GM20000 (cell line): ENCODE measurements at places on chromosomes 1 and 21.

- no peak for DNase-seq
Observed at GRCh38 chr1:45622524-45623394, 1.1 kb downstream of the CCDC17 start.

DNA sequence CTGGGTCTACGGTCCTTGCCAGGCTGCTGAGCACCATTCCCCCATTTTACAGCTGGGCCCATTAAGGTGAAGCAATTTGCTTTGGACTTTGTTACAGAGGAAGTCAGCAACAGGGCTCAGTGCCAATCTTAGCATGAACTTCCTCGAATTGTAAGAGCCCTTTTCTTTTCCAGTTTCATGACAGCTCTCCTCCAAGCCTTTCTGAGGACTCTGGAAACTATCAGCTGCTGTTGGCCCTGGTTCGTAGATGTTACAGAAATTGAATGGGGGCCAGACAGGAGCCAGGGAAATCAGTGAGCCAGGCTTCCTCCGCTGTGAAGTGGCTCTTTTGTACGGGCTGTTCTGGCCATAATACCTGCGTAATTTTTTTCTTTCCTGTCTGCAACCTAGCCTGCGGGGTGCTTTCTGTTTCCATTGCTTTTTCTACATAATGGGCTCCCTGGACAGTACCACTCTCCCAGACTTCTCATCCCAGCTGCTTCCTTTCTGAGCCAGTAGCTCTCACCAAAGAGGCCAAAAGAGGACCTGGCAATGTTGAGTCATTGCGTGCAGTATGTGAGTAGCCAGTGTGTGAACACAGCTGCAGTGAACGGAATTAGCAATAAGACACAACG, 386.3 kb downstream of the DISC1 start:
- DNase-seq = no peak

DNA sequence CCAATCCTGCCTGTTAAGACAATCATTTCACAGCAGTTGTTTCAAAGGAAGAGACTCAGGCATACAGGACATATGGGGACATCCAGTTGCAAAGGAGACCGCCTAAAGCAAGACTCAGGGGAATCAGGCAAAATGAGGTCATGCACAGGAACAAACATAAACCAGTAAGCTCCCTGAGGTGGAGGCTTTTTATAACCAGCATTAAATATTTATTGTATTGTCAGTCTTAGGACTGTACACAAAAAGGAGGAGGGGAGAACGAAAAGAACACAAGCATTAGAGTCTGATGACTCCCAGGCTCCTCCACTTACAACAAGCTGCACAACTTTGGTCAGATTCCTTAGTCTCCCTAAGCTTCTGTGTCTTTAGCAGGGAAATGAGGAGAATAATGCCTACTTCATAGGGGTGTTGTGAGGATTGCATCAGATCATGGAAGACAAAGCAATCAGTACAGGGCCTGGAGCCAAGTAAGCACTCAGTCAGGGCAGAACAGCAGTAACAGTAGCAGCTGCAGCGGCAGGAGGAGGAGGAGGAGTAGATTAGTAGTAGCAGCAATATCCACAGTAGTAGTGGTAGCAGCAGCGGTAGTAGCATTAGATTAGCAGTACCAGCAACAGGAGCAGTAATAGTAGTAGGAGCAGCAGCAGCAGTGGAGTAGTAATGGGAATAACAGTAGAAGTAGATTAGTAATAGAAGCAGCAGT, 54.2 kb upstream of the SPATA6 start:
- no peak for DNase-seq

- DNase-seq = no peak
Observed at GRCh38 chr1:158105352-158106095, 75.2 kb upstream of the CD1D start.

DNA sequence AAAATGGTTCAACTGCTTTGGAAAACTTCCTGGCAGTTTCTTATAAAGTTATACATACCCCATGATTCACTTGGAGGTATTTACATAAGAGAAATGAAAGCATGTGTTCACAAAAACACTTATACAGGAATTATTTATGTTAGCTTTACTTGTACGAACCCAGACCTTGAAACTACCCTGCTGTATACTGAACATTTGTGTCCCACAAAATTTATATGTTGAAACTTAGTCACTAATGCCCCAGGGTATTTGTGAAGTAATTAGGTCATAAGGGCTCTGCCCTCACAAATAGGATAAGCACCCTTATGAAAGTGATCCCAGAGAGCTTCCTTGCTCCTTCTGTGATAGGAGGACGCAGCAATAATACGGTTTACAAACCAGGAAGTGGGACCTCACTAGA, 42.7 kb upstream of the B3GALT2 start:
- DNase-seq = no peak

- no peak for DNase-seq
Observed at GRCh38 chr1:36540056-36540455, 57.3 kb upstream of the CSF3R start.

- DNase-seq = no peak
Observed at GRCh38 chr21:16563116-16563515, 833.3 kb downstream of the USP25 start.

GRCh38 chr1:66452982-66453381, 81.0 kb upstream of the SGIP1 start:
- no peak for DNase-seq

DNA sequence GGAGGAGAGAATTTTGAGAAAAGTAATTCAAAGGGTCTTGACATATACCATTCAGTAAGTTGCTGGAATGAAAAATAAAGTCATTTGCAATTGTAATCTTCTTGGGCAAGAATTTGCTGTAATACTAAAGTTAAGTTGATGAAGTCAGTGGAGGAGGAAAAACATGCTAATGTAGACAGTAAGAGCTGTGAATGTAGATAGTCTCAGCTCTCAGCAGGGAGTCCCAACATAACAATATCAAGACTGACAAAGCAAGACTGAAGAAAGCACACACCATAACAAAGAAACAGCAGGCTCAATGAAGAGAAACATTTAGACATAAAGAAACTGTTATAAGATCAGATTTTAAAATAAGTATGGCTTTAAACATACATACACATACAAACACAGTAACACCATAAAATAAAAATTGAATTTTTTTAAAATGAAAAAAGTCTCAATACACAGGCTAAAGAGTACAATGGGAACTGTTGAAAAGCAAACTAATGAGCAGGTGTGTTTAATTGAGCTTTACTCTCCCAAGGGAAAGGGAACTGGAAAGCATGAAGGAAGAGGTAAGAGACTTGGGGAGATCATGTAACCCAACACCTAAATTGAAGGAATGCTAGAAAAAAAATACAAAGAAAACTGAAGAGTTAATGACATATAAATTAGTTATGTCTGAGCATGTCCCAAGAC, 336.3 kb upstream of the NCAM2 start:
- no peak for DNase-seq

DNA sequence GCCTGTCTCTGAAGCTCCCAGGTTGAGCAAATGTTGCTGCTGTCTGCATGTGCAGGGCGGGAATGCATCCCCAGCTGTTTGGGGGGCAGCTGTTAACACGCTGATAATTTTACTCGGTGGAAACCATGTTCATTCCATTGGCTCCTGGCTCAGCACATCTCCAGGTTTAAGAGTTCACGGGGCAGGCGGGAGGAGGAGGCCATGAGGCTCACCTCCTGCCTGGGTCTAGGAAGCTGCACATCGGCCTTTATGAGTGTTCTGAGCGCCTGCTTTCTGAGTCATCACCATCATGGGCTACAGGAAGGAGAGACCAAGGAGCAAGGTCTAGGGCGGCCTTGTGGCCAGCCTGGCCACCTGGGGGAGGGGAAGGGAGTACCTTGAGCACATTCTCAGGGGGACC, 29.7 kb downstream of the AJAP1 start:
- no peak for DNase-seq

DNA sequence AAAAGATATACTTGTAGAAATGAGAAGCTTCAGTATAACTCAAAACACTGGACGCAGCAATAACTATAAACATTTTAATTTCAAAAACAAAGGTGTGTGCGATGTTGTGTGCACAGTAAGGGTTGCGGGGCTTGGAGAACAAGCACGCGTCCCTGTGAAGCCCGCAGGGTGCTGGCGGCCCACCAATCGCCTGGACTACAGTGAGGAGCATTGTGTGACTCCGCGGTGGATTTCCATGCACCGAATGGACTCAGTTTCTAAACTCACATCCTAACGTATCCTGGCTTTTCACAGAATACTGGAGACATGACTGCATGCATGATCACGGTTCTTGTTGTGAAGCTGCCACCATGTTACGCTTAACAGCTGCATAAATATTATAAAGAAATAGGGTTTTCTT, 33.0 kb downstream of the NTPCR start:
- DNase-seq = no peak

GRCh38 chr1:69707103-69707502, 139.4 kb downstream of the LRRC7 start:
- no peak for DNase-seq

DNA sequence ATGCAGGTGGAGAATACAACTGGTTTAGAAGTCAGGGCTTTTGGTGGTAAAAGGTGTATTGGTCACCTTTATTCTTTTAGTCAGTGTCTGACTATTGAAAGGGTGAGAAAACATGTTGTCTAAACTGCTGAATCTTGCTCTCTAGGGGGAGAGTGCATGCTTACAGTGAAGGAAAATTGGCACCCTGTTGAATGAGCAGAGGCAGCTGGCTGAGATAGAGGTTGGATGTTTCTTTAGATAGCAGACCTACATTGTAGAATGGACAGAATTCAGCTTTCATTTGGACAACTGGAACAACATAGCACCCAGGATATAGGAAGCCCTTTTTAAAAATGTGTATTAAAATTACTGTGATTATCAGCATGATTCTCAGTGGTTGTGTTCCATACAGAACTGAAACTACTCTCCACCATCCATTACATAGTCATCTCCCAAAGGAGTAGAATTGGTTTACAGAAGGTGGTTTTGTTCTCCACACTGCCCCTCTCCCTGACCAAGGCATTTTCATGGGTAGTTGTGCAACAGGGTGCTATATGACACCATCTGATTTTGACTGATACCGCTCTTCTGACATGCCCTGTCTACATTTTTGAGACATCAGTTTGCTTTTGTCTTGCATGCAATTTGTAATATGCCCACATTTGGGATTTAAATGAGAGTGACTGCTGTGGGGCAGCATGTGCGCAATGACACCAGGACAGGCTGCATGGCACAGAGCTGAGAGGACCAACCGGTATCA, 16.2 kb downstream of the RHOU start:
- DNase-seq = no peak

GRCh38 chr1:226761322-226761721, 22.2 kb upstream of the ITPKB start:
- DNase-seq = no peak

GRCh38 chr21:44867999-44868700, 5.3 kb downstream of the PTTG1IP start:
- DNase-seq = no peak

DNA sequence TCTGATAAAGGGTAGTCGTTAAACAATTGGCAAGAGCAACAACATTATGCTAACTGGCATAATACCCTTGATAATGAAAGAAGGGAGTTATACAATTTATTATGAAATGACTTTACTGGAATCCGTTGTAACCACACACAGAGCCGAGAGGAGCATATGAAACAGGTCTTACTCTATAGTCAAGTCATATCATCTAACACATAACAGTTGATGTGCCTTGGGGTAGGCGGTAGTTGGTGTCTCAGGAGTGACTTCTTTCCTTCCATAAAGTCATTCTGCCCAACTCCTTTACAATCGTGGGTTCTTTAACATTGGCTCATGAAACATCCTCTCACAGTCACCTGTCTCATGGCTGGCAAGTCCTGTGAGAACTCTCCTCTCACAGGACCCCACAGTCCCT, 225.2 kb downstream of the LTN1 start:
- no peak for DNase-seq

GRCh38 chr1:75986478-75986877, 54.3 kb upstream of the ASB17 start:
- no peak for DNase-seq

GRCh38 chr1:164763098-164763497, 204.1 kb downstream of the PBX1 start:
- no peak for DNase-seq

DNA sequence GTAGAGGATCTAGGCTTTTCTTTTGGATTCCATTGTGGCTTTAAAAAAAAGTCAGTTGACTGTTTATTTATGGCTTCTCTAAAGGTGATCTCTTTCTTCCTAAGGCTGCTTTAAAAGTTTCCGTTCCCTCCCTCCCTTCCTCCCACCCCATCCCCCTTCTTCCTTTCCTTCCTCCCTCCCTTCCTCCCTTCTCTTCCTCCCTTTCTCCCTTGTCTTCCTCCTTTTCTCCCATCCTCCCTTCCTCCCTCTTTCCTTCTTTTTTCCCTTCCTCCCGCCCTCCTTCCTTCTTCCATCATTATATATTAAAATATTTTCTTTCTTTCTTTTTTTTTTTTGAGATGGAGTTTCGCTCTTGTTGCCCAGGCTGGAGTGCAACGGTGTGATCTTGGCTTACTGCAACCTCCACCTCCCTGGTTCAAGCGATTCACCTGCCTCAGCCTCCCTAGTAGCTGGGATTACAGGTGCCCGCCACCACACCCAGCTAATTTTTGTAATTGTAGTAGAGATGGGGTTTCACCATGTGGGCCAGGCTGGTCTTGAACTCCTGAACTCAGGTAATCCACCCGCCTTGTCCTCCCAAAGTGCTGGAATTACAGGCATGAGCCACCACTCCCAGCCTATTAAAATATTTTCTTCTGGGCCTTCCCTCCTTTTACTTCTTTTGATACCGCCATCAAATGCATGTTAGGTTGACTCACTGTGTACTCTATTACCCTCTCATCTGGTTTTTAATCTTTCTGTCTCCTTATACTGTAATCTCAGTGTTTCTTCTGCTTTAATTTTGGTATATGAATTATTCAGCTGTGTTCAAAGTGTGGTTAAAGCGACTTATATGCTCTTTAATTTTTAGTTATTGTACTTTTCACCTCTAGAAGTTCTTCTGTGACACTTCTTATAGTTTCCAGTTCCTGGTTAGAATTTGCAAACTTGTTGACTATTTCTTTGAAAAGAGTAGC, 59.2 kb upstream of the ATP5PO start:
- DNase-seq = no peak

GRCh38 chr1:214976665-214977064, 105.9 kb upstream of the KCNK2 start:
- no peak for DNase-seq

DNA sequence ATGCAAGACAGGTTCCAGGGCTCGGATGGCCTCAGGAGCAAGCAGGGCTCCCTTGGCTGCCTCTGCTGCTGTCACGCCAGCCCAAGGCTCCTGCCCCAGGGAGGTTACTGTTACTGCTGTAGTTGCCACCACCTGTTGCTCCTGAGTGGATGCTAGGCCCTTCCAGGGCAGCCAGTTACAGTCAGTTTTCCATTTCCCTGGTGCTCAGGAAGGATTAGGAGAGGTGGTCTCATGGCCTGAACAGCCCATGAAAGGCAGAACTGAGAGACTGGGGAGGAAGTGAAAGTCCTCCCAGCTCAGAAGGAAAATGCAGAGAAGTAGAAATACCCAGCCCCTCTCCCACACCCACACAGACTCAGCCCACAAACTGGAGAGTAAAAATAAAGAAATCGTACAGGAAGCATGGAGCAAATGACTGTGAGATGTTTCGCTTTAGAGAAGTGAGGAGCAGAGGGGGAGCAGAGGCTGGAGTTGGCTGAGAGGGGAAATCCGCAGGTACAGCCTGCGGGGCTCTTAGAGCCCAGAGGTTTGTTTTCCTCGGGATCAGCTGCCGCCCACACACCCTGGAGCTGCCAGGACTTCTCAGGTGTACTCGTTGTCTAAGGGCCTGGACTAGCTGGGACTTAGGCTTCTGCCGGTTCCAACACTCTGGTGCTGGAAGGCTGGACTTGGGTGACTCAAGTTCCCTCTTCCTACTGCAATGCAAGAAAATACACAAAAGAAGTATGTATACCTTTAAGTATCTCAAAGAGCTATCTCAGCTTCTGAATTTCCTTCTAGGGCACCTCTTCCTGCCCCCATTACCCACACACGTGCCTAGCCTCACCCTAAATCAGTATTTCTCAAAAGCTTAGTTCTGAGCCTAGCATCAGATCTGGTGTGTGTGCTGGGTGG, 2.3 kb downstream of the IL6R start:
- DNase-seq = peak; percentile 68
